ENCODE measurements at places on chromosomes 3 and 15. TPM values are rescaled to one million over a fixed set of nuclear protein-coding genes. Genes with fewer than 3 reads are reported as not detected.

FOXB1 gene
- not detected for total RNA-seq

CCK gene
- total RNA-seq = not detected

USP50 gene
- not detected for total RNA-seq

VEPH1 gene
- 0.42 TPM for total RNA-seq

TMIE gene
- total RNA-seq = 0.91 TPM

ANKRD34C gene
- total RNA-seq = 0.13 TPM

SLC28A1 gene
- 0.13 TPM for total RNA-seq

ATP10A gene
- 2.4 TPM for total RNA-seq

C2CD4B gene
- 3.1 TPM for total RNA-seq

ANKRD63 gene
- total RNA-seq = 0.65 TPM

PHLDB2 gene
- total RNA-seq = 29.0 TPM

NFKBIZ gene
- total RNA-seq = 39.7 TPM

DNA sequence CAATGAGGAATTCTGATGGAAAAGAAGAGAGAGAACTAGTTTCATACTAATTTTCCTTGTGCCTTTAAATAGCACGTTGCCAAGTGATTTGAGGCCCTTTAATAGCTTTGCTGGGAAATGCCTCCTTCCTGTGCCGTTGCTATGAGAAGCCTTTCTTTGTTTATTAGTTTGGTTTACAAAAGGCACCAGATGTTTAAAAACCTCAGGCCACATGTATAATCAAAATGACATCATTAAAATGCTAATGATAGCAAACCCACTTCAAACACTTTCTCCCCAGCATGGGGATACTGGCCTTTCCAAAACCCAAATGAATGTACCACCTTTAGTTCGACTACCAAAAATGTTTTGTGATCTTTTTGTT is 50.0 kb upstream of the TBC1D23 start:
- no peak for DNase-seq

DNA sequence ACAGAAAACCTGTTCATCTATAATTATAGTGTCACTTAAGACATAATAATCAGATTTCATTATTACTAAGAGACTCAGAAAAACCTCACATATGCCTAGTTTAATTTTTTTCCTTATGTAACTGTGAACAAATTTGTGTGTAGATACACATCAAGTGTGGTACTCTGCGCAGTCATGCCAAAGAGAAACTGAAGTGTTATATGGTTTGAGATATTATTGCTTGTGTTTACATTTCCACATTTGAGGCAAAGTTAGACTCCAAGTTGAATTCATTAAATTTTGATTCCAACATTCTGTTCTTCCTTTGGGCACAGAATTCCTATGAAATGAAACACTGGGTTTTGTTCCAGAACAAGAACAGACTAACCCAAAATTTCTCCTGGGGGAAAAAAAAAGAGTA is 2.2 kb downstream of the MBNL1 start:
- no peak for DNase-seq

- no peak for DNase-seq
Observed at GRCh38 chr3:56775838-56776555, 25.8 kb downstream of the ARHGEF3 start.

GRCh38 chr3:15623535-15624440 is 22.2 kb downstream of the BTD start:
- no peak for DNase-seq

- no peak for DNase-seq
Observed at GRCh38 chr15:98684436-98684835, 36.1 kb downstream of the IGF1R start.

- no peak for DNase-seq
Observed at GRCh38 chr3:43180027-43180426, 74.1 kb upstream of the POMGNT2 start.

GRCh38 chr3:156516961-156517360 is 38.0 kb downstream of the SSR3 start:
- DNase-seq = no peak

DNA sequence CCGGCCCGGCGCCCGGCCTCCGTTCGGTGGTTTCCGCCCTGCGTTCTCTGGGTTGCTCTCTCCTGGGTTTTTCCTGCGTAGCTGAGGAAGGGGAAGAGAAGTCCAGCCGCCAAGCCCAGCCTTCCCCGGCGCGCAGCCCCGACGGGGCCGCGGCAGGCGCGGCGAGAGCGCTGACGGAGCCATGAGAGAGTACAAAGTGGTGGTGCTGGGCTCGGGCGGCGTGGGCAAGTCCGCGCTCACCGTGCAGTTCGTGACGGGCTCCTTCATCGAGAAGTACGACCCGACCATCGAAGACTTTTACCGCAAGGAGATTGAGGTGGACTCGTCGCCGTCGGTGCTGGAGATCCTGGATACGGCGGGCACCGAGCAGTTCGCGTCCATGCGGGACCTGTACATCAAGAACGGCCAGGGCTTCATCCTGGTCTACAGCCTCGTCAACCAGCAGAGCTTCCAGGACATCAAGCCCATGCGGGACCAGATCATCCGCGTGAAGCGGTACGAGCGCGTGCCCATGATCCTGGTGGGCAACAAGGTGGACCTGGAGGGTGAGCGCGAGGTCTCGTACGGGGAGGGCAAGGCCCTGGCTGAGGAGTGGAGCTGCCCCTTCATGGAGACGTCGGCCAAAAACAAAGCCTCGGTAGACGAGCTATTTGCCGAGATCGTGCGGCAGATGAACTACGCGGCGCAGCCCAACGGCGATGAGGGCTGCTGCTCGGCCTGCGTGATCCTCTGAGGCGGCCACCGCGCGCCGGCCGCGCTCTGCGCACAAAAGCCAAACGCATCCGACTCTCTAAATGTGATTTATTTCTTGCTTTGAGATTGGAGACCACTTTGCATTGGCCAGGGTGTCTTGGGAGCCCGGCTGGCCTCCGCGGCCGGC is 727 bp downstream of the RAP2B start:
- DNase-seq = peak; percentile 47

DNA sequence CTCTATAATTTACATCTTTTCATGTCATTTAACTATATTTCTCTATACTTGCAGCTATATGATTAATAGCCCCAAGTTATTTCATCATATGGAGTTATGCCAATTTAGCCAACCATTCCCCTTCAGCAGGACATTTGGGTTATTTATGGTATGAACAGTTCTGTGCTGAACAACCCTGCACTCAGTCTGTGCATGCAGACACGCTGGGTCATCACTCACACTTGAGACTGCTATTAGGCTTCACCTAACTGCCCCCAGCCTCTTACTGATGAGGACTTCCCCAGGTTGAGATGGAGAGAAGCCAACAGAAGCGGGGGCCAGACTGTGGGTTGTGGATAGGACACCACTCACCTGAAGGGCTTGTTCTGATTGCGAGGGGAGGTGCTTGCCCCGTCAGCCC is 7.3 kb downstream of the TADA3 start:
- no peak for DNase-seq

- no peak for DNase-seq
Observed at GRCh38 chr3:122533931-122534334, 19.2 kb upstream of the KPNA1 start.

DNA sequence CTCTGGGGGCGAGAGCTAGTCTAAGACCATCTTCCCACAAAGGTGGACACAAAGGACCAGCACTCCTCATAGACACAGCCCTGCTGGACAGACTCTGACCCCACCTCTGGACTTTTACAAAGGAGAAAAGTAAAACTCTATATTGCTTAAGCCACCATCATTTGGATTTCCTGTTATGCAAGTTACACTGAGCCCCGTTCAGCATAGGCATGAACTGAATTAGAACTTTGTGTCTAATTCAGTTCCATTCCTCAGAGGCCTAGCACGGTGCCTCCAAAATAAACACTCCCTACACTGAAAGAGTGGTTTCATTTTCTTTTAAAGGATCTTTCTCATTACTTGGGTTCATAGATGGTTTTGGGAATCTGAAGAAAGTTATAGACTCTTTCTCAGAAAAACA is 79.2 kb upstream of the OCA2 start:
- DNase-seq = no peak

GRCh38 chr3:122679882-122680474 is 661 bp upstream of the PARP14 start:
- DNase-seq = peak; percentile 24

- DNase-seq = no peak
Observed at GRCh38 chr15:65940618-65940909, 71.3 kb downstream of the RAB11A start.

GRCh38 chr3:131988209-131988608 is 46.6 kb downstream of the CPNE4 start:
- no peak for DNase-seq

- DNase-seq = no peak
Observed at GRCh38 chr3:171443211-171443957, 16.8 kb downstream of the TNIK start.

DNA sequence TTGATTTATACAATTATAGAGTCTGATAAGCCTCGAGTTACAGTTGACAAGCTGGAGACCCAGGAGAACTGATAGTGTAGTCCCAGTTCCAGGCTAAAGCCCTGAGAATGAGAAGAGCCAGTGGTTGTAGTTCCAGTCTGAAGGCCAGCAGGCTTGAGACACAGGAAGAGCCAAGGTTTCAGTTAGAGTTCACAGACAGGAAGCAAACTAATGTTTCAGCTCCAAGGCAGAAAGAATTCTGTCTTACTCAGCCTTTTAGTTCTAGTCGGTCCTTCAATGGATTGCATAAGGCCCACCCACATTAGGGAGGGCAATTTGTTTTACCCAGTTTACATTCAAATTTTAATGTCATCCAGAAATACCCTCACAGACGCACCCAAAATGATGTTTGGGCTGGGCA is 102.7 kb downstream of the CDIN1 start:
- DNase-seq = no peak

DNA sequence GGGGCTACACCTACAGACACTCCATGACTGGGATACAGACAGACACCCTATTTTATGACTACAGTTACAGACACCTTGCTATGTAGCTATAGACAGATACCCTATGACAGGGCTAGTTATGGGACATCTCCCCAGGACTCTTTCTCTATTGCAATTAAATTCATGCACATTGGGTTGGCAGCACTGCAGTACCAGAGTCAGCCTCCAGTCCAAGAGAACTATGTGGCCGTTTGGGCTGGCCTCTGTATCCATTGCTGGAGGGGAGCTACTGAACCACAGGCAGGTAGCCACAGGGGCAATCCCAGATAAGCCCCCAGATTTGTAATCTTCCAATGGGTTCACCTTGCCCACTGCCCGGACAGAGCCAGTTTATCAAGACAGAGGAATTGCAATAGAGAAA is 108.4 kb upstream of the SPATA16 start:
- DNase-seq = no peak

- no peak for DNase-seq
Observed at GRCh38 chr15:69813881-69814280, 283.8 kb downstream of the TLE3 start.

- peak; percentile 34 for DNase-seq
Observed at GRCh38 chr3:138845181-138845601, 10.5 kb upstream of the PIK3CB start.

- DNase-seq = no peak
Observed at GRCh38 chr3:87426918-87427317, 150.5 kb upstream of the POU1F1 start.

GRCh38 chr15:51755790-51756189 is 4.4 kb downstream of the TMOD2 start:
- no peak for DNase-seq

- no peak for DNase-seq
Observed at GRCh38 chr3:99211309-99211708, 309.8 kb upstream of the DCBLD2 start.
